ENCODE measurements at places on chromosomes 1 and 21. TPM values are rescaled to one million over a fixed set of nuclear protein-coding genes. Genes with fewer than 3 reads are reported as not detected.
A peak's percentile ranks its signal among the peaks of the same experiment; 100 is the strongest.

SLC2A5 gene
- 0.25 TPM for total RNA-seq

DNA sequence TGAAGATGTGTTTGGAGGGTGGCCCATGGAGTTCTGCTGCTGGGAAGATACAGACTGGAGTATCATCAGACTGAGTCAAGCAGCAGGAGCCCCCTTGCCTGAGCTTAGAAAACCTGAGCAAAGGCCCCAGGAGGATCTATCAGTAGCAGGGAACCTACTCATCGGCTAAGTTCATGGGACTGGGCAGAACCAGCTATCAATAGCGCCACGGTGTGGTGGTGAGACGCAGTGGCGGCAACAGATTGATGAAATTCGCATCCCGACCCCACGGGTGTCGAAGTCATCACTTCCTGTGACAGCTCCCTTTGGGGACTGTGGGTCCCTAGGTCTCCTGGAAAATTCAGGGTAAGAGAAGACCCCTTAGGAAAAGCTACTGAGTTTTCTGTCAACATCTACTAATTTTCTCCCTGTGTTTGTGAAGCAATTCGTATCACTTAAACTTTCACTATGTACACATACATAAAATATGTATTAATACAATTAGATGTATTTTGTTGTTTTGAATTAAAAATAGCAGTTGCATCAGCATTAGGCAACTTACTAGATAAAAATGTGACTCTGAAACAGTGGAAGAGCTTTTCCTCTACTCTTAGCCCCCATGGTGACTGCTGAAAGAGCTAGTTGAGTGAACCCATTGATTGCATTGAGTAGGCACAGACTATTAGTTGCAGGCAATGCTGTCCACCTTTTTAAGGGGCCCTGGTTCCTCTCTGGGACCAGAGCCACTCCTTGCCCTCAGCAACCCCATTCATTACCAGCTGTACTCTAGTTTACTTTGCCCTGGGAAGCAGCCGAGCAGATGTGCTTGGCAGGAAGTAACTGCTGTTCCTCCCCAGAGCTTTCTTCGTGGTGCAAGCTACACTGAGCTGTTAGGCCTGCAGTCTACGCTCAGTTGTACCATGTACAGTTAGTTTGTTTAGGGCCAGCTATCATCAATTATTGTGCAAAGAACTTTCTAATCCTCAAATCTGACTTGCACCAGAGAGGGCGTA is 7.3 kb upstream of the CACNA1S start:
- no peak overlapping the region for H3K27ac ChIP-seq
- H3K4me3 ChIP-seq: no peak overlapping the region
- peaks cover 33% of the 10 kb centered on the region for H3K27me3 ChIP-seq
- peak; percentile 58 for DNase-seq
- H3K36me3 ChIP-seq: no peaks in the 10 kb centered on the region

GRCh38 chr1:25747046-25747719 is 52.8 kb upstream of the SELENON start:
- no peaks in the 10 kb centered on the region for H3K36me3 ChIP-seq
- no peak overlapping the region for H3K27ac ChIP-seq
- no peaks in the 10 kb centered on the region for H3K4me1 ChIP-seq
- no peak overlapping the region for H3K4me3 ChIP-seq
- H3K27me3 ChIP-seq: peaks cover 4% of the 10 kb centered on the region

NEGR1 gene
- total RNA-seq: not detected

OXCT2 gene
- total RNA-seq: 0.88 TPM

GRCh38 chr21:42672699-42673458 is 19.5 kb downstream of the PDE9A start:
- H3K4me1 ChIP-seq: peaks cover 6% of the 10 kb centered on the region
- H3K36me3 ChIP-seq: no peaks in the 10 kb centered on the region
- H3K27me3 ChIP-seq: peaks cover 7% of the 10 kb centered on the region
- no peak overlapping the region for H3K4me3 ChIP-seq
- H3K27ac ChIP-seq: no peak overlapping the region
- no peak for DNase-seq

GPR37L1 gene
- not detected for total RNA-seq

GRCh38 chr1:7456722-7457082 is 314.4 kb upstream of the VAMP3 start:
- no peak for DNase-seq
- H3K27ac ChIP-seq: no peak overlapping the region
- no peaks in the 10 kb centered on the region for H3K4me1 ChIP-seq

DNA sequence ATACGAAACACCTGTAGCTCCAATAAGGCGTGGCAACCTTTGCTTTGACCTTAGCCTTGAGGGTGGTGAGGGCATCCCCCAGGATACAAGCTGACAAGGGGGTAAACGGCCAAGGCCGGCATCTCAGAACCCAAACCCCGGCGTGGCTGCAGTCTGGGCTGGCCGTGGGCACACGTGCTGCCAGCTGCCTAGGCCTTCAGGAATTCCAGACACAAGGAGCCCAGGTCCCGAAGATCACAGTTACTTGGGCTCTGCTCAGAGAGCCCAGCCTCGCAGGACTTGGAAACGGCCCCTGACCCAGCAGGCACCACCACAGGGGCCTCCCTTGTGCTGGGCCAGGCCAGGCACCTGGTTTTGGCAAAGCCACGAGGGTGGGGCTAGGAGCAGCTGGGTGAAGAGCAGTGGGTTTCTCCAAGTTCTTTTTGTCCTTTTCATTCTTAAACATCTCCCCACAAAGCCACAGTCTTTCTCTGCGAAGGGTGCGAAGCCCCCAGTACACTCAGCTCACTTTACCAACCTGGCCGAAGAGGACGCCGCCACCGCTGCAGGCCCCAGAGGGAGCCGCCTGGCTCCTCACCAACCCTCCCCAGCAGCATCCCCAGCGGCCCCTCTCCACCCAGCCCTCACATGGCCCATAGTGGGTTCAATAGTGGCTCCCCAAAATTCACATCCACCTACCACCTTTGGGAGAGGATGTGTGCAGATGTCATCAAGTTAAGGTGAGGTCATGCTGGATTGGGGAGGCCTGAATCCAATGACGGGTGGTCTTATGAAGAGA is 26.8 kb downstream of the PRDM15 start:
- H3K4me3 ChIP-seq: no peak overlapping the region
- no peaks in the 10 kb centered on the region for H3K4me1 ChIP-seq
- no peaks in the 10 kb centered on the region for H3K27me3 ChIP-seq

DNA sequence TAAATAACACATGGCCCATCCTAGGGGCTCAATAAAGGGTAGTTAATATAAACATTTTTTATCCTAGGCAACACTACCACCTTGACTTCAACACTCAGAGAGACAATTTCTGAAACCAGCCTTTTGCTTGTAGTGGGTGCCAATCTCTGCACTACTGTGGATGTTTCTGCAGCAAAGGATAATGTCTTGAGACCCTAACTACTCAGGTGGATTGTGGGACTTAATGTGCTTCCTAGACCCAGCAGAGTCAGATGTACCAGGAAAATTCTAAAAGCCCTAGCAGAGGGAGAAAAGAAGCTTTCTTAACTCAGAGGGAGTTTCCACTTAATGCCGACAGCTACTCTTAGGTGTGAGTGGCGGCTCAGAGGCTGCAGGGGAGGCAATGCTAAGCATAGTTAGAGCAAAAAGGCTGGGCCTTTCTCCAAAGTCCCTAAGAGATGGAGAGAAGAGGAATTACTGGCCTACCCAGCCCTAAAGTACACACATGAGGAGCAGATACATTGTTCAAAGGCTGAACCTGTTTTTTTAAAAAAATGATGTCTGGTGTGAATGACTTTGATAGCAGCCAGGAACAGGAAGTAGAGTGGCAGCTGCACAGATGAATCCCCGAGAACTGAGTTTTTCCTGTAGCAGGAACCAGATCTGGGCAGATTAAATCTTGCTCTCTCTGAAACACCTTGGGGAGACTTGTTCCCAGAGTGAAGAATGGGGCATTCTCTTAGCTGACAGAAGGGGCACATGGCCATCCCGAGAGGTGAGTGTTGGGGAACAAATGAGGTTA is 33.5 kb upstream of the ABCD3 start:
- H3K4me1 ChIP-seq: peaks cover 18% of the 10 kb centered on the region
- no peaks in the 10 kb centered on the region for H3K36me3 ChIP-seq
- H3K27ac ChIP-seq: no peak overlapping the region

GRCh38 chr1:207824691-207825408 is 73.0 kb downstream of the CD46 start:
- no peak for DNase-seq
- H3K27ac ChIP-seq: peak overlapping the region; percentile 99
- H3K4me1 ChIP-seq: peaks cover 80% of the 10 kb centered on the region
- peaks cover 34% of the 10 kb centered on the region for H3K36me3 ChIP-seq
- H3K27me3 ChIP-seq: no peaks in the 10 kb centered on the region
- peak overlapping the region; percentile 76 for H3K4me3 ChIP-seq

TMEM201 gene
- 13.4 TPM for total RNA-seq

C1orf159 gene
- 18.6 TPM for total RNA-seq

PLA2G5 gene
- not detected for total RNA-seq

DNA sequence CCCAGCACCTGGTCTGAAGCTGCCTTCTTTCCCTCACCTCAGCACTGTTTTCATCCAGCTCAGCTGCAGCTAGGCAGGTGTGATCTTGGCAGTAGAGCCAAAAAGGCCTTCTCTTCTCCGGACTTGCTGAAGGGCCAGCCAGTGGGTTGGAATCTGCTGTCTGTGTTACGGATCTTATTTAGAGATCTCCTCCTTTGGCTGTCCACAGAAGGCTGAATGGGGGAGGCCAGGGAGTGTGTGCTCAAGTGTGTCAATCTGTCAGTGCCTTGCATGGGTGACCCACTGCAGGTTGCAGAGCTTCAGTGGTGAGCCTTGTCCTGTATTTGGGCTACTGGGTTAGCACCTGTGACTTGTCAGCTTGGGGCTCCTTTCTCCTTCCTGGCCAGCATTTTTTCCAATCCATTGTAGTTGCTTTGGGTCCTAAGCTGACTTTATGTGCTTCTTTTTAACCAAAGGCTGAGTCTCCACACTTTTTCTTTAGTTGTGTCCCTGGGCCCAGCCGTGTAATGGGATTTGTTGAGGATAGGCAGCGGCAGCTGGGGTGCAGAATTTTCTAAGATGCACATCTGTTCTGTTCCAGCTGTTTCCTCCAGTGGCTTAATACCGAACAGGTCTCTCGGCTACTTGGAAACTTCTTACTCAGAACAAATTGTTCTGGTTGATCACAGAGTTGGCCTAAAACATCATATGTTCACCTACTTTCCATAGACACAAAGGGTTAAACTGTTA is 126.8 kb downstream of the PEX14 start:
- H3K27me3 ChIP-seq: no peaks in the 10 kb centered on the region
- H3K27ac ChIP-seq: no peak overlapping the region
- H3K36me3 ChIP-seq: no peaks in the 10 kb centered on the region
- H3K4me1 ChIP-seq: no peaks in the 10 kb centered on the region
- no peak for DNase-seq
- no peak overlapping the region for H3K4me3 ChIP-seq

- no peak overlapping the region for H3K27ac ChIP-seq
- DNase-seq: no peak
- H3K4me1 ChIP-seq: no peaks in the 10 kb centered on the region
- peaks cover 14% of the 10 kb centered on the region for H3K27me3 ChIP-seq
- H3K4me3 ChIP-seq: no peak overlapping the region
- H3K36me3 ChIP-seq: no peaks in the 10 kb centered on the region
These were observed 28.9 kb downstream of the MAP10 start for GRCh38 chr1:232834066-232834465.

GRCh38 chr1:51669816-51670215 is 52.9 kb downstream of the OSBPL9 start:
- no peaks in the 10 kb centered on the region for H3K36me3 ChIP-seq
- no peak for DNase-seq
- H3K4me3 ChIP-seq: no peak overlapping the region
- H3K27me3 ChIP-seq: no peaks in the 10 kb centered on the region
- H3K27ac ChIP-seq: no peak overlapping the region

DNA sequence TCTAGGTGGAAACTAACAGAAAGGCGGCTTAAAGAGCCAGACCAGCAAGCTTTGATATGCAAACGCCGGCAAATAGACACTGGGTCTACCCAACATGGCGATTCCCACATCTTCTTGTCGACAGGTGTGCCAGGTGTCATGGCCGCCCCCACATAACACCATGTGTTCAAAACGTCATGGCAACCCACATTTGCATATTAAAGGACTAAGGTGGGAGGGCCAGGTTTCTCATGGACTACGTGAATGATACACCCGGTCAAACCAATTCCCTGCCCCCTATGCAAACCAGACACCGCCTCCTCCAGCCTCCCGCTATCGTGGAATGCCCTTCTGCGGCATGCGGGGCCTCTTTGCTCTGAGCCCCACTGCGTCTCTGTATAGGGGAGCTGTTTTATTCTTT is 41.3 kb downstream of the ICOSLG start:
- no peak overlapping the region for H3K27ac ChIP-seq
- no peak overlapping the region for H3K4me3 ChIP-seq
- H3K4me1 ChIP-seq: peaks cover 8% of the 10 kb centered on the region
- no peak for DNase-seq
- no peaks in the 10 kb centered on the region for H3K27me3 ChIP-seq

DNA sequence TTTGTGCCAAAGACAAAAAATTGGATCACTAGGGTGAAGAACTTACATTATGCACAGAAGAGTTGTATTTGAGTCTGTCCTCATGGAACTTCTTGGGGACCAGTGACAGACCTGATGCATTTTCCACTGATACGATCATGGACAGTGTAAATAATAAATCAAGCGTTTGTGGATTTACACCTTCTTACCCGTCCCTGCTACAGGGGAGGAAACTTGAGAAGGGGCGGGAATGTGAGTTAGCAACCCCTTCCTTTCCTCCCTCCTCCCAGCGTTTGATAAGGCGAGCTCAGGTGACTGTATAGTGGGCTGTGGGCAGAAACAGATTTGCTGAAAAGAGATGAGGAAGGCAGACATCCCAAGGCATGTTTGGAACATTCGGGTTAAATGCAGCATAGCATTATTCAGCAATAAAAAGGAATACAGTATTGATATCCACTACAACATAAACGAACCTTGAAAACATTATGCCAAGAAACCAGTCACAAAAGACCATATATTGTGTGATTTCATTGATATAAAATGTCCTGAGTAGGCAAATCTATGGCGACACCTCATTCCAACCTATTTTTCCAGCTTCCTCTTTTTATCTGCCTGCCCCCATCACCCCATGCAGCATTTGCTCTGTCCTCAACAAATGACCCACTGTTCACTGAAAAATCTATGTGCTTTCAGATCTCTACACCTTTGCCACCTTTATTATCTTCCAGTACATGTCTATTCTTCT is 128.7 kb downstream of the ZZZ3 start:
- H3K27ac ChIP-seq: no peak overlapping the region
- DNase-seq: no peak
- no peaks in the 10 kb centered on the region for H3K36me3 ChIP-seq

C1orf94 gene
- not detected for total RNA-seq

- DNase-seq: no peak
- no peaks in the 10 kb centered on the region for H3K36me3 ChIP-seq
- no peak overlapping the region for H3K4me3 ChIP-seq
- peaks cover 5% of the 10 kb centered on the region for H3K27me3 ChIP-seq
These were observed 29.8 kb upstream of the KIF21B start for GRCh38 chr1:201053155-201053860.

GRCh38 chr1:247360116-247360898 is 28.6 kb upstream of the ZNF496 start:
- H3K4me3 ChIP-seq: no peak overlapping the region
- no peak for DNase-seq
- H3K4me1 ChIP-seq: no peaks in the 10 kb centered on the region
- H3K36me3 ChIP-seq: no peaks in the 10 kb centered on the region

PPCS gene
- 48.4 TPM for total RNA-seq

Data from activated CD4-positive, alpha-beta memory T cell treated with anti-CD3 and anti-CD28 coated beads, Interleukin-2, amount 10 ng/mL, durations not matched to agents 7 days and 5 days (primary cell).